NCI-H146 (cell line): ENCODE measurements at places on chromosomes 3 and 15.
A peak's percentile ranks its signal among the peaks of the same experiment; 100 is the strongest.

DNA sequence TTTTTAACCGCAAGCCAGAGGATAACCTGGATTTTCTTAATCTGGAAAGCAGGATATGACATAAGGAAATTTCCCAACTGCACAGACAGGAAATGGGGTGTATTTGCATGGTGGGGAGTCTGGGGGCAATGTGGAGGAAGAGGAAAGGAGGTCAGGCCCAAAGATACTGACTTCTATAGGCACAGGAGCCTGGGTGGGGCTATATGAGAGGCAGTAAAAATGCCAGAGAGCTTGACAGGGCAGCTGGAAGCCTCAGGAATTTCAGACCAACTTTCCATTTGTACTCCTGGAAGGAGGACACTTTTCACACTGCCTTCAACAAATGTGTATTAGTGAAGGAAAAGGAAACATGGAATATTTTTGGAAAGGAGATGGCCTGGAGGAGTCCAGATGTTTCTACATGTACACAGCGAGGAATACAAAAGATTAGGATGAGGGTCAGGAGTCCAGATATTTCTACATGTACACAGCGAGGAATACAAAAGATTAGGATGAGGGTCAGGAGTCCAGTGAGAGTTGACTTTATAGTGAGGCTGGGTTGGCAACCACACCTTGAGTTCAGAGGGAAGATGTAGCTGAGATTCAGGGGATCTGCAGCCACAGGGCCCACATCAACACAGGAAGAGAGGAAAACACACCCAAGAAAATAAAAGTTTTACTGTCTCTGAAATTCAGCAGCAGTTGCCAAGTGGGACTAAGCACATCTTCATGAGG is 111.9 kb upstream of the PTPRG start:
- DNase-seq: no peak

DNA sequence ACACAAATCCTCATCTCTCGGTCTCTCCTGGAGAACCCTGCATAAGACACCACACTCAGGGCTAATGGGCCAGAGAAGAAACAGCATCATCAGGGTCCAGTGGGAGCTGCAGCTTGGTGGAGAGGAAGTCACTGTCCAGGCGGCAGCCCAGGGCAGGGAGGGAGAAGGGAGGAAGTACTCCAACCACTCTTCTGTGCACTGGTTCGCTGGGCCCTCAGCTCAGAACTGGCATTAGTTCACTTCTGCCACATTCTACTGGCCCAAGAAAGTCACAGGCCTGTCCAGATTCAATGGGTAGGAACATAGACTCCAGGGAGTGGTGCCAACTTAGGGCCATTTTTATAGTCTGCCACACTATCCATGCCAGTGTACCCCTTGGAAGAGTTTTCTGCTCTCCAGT is 169.0 kb downstream of the ABHD5 start:
- no peak for DNase-seq

GRCh38 chr15:42036112-42036905 is 15.5 kb upstream of the PLA2G4E start:
- DNase-seq: no peak

- no peak for DNase-seq
Measured at GRCh38 chr15:77396692-77397091, 23.2 kb downstream of the PEAK1 start.

DNA sequence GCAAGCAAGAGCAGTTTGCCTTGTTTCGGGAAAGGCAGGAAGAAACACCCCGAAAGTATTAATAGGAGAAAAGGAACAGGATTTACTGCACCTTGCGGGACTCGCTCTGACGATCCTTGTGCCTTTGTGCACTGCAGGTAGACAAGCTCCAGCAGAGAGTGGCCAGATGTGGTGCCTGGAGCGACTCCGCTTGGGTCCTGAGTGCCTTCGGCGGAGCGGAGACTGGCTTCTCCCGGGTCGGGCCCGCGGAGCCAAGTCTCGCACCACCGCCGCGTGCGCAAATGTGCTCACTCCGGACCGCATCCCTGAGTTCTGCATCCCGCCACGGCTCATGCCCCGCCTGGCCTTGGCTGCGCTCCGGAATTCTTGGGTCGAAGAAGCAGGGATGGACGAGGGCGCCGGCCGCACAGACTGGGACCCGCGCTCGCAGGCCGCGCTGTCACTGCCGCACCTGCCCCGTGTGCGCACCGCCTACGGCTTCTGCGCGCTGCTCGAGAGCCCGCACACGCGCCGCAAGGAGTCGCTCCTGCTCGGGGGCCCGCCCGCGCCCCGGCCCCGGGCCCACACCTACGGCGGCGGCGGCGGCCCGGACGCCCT is 769 bp downstream of the C2CD4A start:
- DNase-seq: peak; percentile 67

DNA sequence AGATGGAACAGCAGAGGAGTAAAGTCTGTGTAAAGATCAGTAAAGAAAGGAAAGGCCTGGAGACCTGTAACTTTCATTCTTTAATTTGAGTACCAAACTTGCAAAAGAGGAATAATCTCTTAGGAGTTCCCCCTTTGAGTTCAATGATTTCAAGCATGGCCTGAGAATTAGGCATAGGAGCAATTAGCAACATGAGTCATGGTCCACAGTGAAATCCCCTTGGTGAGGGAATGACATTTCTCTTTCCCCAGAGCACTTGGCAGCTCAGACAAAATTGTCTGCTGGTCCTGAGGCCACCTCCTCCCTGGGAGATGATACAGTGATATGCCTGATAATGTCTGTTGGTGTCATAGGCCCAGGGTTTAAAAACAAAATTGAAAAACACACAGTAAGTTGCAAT is 81.4 kb upstream of the CRBN start:
- no peak for DNase-seq

DNA sequence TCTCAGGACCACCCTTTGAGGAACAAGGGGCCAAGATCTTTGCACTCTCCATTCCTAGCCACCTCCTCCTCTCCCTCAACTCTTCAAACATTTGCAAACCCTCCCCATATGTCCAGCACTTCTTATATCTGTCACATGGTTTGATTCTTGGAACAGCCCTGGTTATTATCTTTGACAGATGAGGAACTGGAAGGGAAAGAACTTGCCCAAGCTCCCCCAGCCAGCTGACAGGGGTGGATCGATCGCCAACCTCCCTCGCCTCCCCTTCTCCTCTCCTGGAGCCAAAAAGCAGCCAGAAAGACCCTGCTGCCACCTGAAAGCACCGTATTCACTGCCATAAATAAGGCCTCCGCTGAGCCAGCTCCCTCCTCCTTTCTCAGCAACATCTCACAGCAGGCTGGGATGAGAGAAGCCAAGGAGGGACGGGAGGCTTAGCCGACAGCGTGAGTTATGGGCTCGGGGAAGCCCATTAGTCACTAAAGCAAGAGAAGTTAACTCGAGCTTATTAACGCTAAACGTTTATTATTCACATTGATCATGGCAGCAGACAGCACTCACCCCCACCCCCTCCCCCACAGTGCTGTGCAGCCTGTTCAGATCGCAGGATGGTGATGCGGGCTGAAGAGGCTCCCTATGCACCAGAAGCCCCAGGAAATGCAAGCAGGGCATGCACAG is 22.2 kb upstream of the FGD5 start:
- no peak for DNase-seq

GRCh38 chr3:128606094-128606493 is 44.5 kb downstream of the RPN1 start:
- no peak for DNase-seq

GRCh38 chr15:40776537-40777141 is 6.9 kb downstream of the C15orf62 start:
- DNase-seq: no peak

DNA sequence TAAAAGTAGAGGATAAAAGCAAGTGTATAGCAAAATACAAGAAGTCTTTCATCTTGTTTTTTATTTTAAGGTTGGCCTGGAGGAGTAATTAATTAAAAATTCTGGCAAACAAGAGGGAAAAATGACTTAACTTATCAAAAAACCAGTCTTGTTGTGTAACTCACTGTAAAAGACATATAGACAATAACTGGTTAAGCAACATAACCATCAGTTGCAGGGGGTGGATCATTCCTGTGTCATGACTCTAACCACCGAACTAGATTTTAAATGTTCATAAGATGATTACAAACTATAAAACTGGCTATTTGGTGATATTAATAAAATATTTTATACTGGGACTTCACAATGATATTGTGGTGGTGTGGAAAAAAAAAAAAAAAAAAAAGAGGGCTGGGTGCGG is 130.6 kb downstream of the STAG1 start:
- DNase-seq: no peak

GRCh38 chr15:71219645-71220044 is 104.4 kb downstream of the THSD4 start:
- no peak for DNase-seq

DNA sequence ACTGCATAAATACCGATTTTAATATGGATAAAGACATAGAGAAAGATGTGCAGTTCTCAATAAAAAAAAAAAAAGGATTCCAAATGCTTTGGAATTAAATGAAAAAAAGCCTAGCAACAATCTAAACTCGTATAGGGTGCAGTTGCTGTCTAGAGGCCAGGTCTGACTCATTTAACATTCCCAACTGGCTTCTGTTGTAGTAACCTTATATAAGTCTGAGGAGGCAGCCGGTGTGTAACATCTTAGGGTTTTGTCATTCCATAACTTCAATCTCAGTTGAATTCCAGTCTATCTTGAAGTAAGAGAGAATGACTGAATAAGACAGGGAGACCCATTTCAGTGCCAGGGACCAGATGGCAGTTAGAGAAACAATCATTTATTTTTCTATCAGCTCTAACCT is 6.5 kb downstream of the PDCD10 start:
- no peak for DNase-seq

DNA sequence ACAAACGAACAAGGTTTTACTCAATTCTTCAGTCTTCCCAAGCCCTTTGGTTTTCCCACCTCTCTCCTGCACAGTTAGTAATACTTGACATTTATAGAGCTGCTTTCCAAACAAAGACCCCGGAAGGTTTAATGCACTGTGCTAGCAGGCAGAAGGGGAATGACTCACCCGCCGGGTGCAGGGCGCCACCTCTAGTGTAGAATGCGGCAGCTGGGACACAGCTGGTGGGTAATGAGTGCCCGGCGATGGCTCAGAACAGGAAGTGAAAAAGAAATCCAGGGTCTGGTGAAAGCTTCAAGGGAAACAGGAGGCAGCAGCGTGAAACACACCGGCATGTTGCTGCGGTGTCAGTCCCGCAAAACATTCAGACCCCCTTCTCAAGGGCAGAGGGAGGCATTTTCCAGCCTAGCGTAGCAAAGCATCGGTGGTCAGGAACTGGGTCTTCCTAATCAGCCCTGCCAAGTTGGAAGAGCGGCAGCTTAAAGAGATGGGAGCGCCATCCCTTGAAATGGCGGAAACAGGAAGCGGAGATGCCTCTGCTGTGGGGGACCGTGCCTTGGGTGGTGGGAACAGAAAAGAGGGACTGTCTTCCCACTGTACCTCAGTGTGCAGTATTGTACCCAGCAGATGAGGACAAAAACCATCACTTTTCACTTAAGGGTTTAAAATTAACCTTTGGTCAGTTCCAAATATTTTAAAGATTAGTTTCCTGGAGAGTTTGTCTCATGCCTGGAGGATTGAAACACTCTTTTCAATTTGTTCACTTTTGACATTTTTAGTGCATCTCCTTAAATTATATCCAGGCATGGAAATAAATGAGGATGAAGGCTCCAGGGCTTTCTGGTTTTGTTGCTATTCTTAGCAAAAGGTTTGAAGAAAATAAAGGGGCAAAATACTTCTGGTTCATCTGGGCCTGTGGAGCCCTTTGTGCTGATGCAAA is 160.7 kb upstream of the MCTP2 start:
- DNase-seq: peak; percentile 6

GRCh38 chr15:87619161-87619960 is 637.2 kb downstream of the NTRK3 start:
- DNase-seq: no peak

GRCh38 chr15:49083401-49084284 is 37.4 kb upstream of the SECISBP2L start:
- no peak for DNase-seq

- peak; percentile 72 for DNase-seq
Measured at GRCh38 chr3:73813291-73813690, 188.6 kb upstream of the PDZRN3 start.

DNA sequence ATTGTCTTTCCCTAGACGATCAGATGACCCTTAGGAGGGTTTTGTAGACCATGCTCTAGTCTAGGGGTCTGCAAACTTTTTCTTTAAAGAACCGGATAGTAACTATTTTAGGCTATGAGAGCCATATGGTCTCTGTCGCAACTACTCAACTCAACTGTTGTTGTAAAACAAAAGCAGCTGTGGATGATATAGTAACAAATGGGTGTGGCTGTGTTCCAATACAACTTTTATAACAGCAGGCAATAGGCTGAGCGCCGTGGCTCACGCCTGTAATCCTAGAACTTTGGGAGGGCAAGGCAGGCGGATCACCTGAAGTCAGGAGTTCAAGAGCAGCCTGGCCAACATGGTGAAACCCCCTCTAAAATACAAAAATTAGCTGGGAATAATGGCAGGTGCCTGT is 6.1 kb upstream of the CMTM6 start:
- DNase-seq: no peak

DNA sequence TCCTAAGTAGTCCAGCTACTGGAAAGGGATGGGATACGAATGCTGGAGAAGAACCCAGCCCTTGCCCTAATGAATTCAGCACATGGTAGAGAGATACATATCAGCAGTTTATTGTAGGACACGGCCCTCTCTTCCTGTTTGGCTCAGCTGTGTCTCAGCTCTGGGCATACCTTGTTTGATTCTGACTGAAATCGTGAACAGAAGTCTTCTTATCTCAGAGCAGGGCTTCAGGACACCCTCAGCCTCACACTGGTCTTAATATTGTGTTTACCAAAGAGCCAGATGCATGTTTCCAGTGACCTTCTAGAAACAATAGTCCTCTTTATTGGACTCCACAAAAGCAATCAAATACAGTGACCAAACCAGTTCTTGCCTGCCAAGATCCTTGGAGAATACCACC is 54.7 kb downstream of the FAM174B start:
- DNase-seq: no peak

DNA sequence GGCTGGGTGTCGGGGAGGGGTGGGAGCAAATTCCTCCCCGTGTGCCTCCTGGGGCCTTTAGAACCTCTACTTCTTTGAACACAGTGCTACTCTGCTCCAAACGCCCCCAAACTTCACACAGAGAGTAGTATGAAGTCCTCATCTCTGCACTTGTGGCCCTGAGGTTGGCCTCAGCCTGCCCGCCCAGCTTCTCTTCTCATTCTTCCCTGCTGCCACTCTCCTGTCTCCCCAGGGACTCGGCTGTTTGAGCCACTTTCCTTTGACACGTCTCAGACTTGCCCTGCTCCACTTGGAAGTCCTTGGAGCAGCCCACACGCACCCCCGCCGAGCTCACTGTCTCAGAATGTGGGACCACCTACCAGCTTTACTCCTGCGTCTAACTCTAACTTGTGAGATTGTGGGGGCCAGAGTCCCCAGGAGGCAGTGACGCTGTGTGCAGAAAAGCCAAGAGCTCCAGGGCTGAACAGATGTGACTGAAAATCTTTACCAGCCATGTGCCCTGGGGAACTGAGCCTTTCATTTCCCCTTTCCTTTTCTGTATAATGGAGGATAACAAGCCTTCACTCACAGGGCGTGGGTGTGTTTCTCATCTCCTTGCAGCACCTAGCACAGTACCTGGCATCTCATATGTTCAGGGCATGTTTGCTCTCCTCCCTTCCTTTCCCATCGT is 233.6 kb upstream of the CTDSPL start:
- no peak for DNase-seq
